ENCODE measurements at places on chromosomes 2 and 18.

- no peaks in the 10 kb centered on the region for H3K27me3 ChIP-seq
- no peak overlapping the region for H3K4me3 ChIP-seq
- H3K36me3 ChIP-seq = no peaks in the 10 kb centered on the region
- no peak overlapping the region for H3K27ac ChIP-seq
- DNase-seq = no peak
These were observed 15.8 kb downstream of the DAPL1 start for GRCh38 chr2:158810731-158811460.

- H3K4me1 ChIP-seq = no peaks in the 10 kb centered on the region
- no peak overlapping the region for H3K27ac ChIP-seq
- no peak overlapping the region for H3K4me3 ChIP-seq
- no peaks in the 10 kb centered on the region for H3K27me3 ChIP-seq
These were observed 72.8 kb downstream of the PTH2R start for GRCh38 chr2:208479342-208479741.

- H3K4me1 ChIP-seq = no peaks in the 10 kb centered on the region
- H3K27me3 ChIP-seq = no peaks in the 10 kb centered on the region
- no peak overlapping the region for H3K27ac ChIP-seq
- H3K36me3 ChIP-seq = no peaks in the 10 kb centered on the region
- no peak for DNase-seq
- no peak overlapping the region for H3K4me3 ChIP-seq
These were observed 226.1 kb downstream of the VAPA start for GRCh38 chr18:10139783-10140410.

DNA sequence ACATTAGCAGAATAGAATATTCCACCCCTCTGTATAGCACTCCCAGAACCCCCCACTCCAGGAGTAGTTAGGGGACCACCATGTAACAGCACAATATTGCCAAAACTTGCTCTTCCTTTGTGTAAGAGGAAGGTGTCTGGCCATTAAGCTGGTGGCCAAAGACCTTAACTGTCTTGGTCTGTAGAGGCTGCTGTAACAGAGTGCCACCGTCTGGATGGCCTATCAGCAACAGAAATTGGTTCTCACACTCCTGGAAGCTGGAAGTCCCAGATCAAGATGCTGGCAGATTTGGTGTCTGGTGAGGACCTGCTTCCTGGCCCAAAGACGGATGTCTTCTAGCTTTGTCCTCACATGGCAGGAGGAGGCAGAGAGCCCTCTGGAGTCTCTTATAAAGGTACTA is 61.6 kb upstream of the TGFA start:
- H3K4me1 ChIP-seq = no peaks in the 10 kb centered on the region
- no peak overlapping the region for H3K27ac ChIP-seq
- H3K36me3 ChIP-seq = no peaks in the 10 kb centered on the region
- H3K27me3 ChIP-seq = no peaks in the 10 kb centered on the region

- no peak overlapping the region for H3K27ac ChIP-seq
- H3K36me3 ChIP-seq = no peaks in the 10 kb centered on the region
- no peaks in the 10 kb centered on the region for H3K4me1 ChIP-seq
These were observed 54.9 kb downstream of the CERKL start for GRCh38 chr2:181602017-181602416.

- DNase-seq = no peak
- H3K4me1 ChIP-seq = no peaks in the 10 kb centered on the region
- peak overlapping the region; percentile 55 for H3K4me3 ChIP-seq
- H3K36me3 ChIP-seq = no peaks in the 10 kb centered on the region
- no peaks in the 10 kb centered on the region for H3K27me3 ChIP-seq
These were observed 1.9 kb downstream of the LIMS2 start for GRCh38 chr2:127673291-127674069.

DNA sequence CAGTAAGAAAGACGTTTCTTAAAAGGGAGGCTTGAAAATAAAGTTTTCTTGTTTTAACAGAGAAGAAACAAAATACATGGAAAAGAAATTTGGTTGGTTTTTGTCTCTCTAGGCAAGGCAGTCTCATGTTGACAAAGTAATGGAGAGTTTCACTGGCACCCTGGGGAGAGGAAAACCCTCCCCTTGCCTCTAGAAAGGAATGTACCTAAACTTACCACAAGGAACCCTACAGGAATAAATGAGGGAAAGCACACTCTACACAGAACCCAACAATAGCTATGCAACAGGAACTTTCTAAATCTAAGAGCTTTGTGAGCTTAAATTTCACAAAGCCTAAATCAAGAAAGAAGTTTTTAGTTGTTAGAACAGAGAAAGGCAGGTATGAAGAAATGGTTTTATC is 37.0 kb downstream of the FIGN start:
- no peak overlapping the region for H3K4me3 ChIP-seq
- no peaks in the 10 kb centered on the region for H3K27me3 ChIP-seq

DNA sequence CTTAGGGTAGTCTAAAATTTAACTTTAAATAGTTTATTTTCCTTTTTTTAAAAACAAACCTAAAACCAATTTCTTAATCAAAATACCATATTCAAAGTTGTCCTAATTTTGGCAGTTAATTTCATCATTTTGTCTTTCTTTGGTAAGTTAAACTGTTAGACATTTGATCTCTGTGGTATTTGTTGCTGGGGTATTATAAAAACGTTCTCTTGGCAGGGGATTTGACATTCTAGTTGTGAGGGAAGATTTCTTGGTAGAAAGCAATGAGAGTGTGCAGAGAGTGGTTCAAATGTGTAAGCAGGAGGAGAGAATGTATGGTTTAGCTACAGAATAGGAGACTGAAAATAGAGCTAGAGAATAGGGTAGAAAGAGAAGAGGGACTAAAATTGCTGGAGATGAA is 14.6 kb downstream of the GULP1 start:
- no peak for DNase-seq
- H3K27me3 ChIP-seq = no peaks in the 10 kb centered on the region
- H3K27ac ChIP-seq = no peak overlapping the region
- peaks cover 13% of the 10 kb centered on the region for H3K4me1 ChIP-seq
- no peak overlapping the region for H3K4me3 ChIP-seq
- no peaks in the 10 kb centered on the region for H3K36me3 ChIP-seq

- no peak overlapping the region for H3K4me3 ChIP-seq
- DNase-seq = no peak
- H3K4me1 ChIP-seq = no peaks in the 10 kb centered on the region
- no peaks in the 10 kb centered on the region for H3K27me3 ChIP-seq
- no peak overlapping the region for H3K27ac ChIP-seq
These were observed 104.3 kb upstream of the PIK3C3 start for GRCh38 chr18:41850781-41851180.

DNA sequence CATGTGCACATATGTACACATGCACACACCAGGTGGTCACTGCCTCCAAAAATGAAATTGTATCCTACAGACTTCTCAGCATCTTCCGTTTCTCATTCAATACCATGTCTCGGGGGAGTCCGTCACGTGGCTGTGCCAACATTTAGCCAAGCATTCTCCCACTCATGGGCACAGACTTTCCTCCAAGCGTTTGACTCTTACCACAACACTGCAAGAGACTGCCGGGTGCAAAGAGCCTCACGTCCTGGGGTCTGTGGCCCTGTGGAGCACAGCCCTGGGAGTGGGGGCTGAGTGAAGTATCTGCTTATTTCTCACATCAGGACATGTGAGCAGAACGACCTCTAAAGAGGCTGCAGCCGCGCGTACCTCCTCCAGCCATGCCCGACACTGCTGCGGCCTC is 28.0 kb downstream of the HDAC4 start:
- H3K36me3 ChIP-seq = no peaks in the 10 kb centered on the region
- no peak overlapping the region for H3K4me3 ChIP-seq
- peak; percentile 52 for DNase-seq
- no peak overlapping the region for H3K27ac ChIP-seq
- H3K4me1 ChIP-seq = no peaks in the 10 kb centered on the region

DNA sequence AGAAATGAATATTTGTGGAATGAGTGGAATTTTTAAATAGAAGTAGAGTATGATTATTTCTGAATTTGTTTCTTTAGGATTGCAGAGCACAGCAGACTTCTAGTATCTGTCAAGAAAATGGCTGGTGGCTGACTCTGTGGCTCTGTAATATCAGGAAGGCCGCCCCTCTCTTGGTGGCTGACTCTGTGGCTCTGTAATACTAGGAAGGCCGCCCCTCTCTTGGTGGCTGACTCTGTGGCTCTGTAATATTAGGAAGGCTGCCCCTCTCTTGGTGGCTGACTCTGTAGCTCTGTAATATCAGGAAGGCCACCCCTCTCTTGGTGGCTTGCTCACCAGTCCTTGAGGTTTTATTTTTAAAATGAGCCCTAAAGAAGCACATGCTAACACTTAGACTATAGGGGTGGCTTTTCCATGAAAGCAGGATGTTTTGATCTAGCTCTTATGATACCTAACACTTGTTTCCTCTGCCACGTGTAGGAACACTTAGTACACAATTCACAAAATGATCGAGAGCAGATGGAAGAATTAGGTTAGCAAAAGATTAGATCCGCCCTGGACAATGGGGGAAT is 85.1 kb upstream of the TTC39C start:
- DNase-seq = no peak
- no peak overlapping the region for H3K4me3 ChIP-seq
- H3K27me3 ChIP-seq = no peaks in the 10 kb centered on the region
- H3K4me1 ChIP-seq = no peaks in the 10 kb centered on the region
- no peak overlapping the region for H3K27ac ChIP-seq

DNA sequence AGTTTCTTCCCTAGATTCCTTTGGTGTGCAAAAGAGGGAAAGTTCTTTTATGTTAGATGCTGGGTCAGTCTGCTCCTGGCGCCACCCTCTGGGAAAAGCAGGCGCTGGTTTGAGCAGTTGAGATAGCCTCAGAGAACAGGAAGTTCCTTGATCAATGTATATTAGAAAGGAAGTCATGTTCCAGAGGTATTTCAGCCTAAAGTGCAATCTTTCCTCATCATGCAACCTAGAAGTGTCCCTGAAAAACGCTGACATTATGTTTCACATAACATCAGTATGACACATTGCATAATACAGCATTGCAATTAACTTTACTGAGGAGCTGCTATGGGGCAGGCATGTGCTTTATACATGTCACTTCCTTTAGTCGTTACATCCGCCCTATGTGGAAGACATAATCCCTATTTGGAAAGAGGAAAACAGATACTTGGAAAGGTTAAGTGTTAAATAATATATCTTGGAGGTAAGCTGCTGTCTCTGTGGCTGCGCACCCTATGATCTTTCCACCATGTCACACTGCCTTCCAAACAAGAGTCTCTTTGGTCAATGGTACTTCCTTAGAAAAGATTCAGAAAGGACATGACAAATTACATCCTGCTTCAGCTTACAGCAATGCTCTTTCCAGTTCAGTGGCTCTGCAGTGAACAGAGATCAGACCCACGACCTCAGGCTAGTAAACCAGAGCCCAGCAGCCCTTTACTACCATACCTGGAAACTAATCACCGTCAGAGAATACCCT is 369.7 kb downstream of the RAD51AP2 start:
- no peak for DNase-seq
- H3K4me3 ChIP-seq = no peak overlapping the region
- H3K27me3 ChIP-seq = no peaks in the 10 kb centered on the region
- H3K27ac ChIP-seq = no peak overlapping the region
- H3K36me3 ChIP-seq = no peaks in the 10 kb centered on the region

DNA sequence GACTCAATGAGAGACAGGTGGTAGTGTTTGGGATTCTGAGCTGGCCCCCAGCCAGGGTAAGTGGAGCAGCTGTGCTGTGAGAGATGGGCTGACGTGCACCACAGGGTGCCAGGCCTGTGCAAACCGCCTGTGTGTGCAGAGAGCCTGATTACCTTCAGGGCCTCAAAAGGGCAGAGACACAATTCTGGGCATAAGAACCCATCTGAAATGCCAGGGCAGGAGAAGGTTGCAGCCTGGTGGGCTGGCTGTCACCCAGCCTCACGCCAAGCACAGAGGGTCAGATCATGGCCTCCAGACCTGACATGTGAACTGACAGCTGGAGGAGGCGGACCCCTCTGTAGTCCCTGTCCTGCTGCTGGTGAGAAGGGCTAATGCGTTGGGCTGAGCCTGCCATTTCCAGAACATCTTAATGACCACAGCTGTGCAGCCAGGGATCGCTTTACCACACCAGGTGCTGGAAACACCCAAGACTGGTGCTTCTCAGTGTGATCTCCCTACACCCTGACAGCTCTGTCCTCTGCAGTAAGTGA is 100.9 kb downstream of the ARL4C start:
- no peak overlapping the region for H3K27ac ChIP-seq
- no peak overlapping the region for H3K4me3 ChIP-seq
- no peaks in the 10 kb centered on the region for H3K36me3 ChIP-seq

DNA sequence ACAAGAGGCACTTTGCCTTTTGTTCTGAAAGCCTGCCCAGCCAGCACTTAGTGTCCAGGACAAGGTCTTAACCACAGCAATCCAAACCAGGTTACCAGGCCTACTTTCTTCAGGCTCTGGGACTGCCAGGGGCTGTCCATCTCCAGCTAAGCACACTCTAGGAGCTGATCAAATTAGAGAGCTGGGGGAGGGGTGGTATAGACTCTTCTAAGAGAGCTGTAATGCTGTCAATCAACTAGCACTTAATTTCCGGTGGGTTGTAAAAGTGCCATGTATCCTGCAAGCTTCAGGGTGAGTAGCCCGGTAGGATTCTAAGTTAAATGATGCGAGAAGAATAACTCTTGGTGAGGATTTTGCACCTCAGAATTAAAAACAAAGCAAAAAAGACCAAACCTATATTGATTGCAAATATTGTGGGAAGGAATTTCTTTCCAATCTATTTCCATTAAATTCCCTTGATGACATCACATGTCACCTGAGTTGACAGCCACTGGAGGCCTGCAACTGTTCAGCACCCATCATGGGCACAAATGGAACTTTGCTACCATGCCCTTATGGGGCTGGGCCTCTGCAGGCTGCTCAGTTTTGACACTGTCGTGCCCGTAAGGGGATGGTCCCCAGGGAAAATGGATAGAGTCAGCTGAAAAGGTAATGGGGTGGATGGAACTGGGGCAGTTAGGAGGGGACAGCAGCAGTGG is 8.7 kb upstream of the COX7A2L start:
- no peak for DNase-seq
- no peaks in the 10 kb centered on the region for H3K4me1 ChIP-seq
- no peak overlapping the region for H3K4me3 ChIP-seq
- no peak overlapping the region for H3K27ac ChIP-seq
- no peaks in the 10 kb centered on the region for H3K27me3 ChIP-seq

Data from aorta (tissue), 5 donors.